CD4-positive, alpha-beta T cell treated with Interferon gamma for 1 hour (primary cell): ENCODE measurements at places on chromosomes 2 and 18.

DNA sequence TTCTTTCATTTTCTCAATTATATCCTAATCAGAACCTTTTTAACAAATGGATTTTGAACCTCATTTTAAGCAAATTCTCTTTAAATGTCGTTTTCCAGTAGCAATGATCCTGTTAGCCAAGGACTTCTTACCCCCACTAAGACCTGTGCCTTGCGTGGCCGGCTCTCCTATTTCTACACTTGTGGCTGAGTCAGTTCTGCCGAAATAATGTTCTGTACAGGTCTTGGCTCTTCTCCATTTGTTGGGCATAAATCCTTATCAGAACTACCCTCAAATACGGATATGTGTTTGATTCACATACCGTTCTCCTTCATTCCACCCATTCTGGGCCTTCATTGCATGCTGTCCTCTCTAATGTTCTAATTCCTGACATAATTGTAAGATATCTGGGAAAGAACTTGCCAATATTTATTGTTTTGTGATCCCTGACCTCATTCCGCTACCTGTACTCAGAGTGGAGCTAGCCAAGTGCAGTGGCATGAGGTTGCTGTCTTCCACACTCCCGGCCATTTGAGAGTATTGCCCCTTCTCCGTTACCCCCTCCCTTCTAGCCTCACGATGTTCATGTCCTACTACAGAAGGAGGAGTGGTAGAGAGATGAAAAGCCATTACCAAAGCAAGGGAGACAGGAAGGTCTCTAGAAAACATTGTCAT lies 78.7 kb downstream of the MYOM1 start:
- DNase-seq, result no peak

DNA sequence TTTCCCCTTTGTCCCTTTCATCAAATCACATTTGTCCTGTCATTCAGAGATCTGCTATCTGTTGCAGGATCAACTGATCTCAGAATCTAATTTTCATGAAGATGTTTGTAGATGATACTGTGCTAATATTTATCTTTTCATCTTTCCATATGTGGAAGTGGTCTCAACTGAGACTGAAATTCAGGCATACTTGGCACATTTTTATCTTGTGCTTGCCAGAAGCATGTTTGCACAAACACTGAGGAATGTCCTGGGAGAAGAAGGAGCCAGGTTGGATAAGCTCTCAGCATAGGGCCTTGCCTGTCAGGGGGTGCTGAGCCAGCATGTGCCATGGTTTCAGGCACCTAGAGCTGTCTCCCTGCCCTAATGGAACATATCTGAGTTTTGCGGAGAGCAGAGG lies 24.5 kb upstream of the MMADHC start:
- no peak for DNase-seq

DNA sequence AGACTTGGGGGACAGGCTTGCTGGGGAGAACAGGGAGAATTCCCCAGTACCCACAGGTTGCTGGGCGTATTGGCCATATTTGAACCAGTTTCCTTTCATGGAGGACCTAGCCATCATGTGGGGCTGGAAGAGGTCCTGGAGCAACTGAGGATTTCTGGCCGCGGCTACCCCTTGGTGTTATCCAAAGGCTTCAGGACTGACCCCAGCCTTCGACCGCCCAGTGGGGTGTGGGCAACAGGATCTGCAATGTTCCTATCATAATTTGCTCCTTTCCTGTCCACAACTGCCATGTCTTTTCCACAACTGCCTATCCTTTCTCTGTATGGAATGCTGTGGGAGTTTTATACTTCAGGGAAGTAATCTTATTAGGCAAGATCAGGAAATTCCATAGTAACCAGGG lies 1053.6 kb upstream of the SLC39A10 start:
- no peak for DNase-seq

DNA sequence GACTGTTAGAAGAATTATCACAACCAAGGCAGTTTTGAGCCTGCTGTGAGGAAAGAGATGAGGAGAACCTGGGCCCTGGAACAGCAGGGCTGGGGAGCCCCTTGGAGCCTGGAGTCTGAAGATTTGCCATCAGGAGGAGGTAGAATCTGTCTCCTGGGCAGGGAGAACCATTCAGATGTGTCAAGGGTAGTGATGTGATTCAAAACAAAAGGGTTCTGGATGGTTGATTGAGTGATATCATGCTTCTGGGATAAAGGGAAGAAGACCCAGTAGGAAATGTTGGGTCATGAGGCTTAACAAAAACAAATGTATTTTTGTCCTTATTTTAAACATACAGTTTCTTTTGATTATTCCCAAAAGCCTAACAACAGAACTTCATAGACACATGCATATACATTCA lies 28.6 kb downstream of the RNF144A start:
- no peak for DNase-seq

DNA sequence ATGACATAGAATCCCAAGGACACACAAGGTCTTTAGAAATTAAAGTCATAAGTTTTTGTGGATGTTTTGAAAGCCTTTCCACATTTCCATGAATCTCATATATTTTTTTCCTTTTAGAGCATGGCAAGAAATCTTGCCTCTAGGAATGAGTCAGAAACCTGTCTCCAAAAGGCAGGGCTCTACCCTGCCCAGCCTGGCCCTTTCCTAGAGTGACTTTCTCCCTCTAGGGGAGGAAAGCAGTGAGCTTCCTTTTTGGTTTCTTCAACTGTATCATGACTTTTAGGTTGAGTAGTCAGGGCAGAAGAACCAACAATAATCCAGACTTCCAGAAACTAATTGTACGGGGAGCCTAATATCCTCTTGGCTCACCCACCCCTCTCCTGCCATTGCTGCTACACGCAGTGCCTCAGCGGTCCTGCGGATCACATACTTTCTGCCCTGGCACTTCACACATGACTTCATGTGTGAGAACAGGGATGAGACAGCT lies 300.3 kb downstream of the AGPS start:
- no peak for DNase-seq

- DNase-seq, result no peak
Measured at GRCh38 chr18:12056034-12056883, 37.4 kb upstream of the ANKRD62 start.

DNA sequence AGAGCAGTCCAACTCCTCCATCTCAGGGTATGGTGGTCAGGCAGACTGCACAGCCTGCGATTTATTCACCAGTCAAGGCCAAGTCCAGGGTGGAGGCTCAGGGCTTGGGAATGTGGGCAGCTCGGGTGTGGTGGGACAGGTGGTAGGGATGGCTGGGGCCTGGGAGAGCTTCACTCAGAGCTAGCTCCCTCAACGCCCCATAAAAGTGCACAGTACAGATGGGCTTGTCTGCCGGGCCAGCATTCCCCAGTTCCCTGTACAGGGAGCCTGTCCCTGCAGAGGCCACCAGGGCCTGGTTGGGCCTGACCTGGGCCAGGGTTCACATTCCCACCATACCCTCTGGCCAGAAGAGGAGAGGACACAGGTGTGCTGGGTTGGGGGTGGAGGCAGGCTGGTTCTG lies 49.2 kb upstream of the OTOS start:
- no peak for DNase-seq

- DNase-seq, result no peak
Measured at GRCh38 chr2:199983534-199983933, 28.2 kb downstream of the MAIP1 start.

DNA sequence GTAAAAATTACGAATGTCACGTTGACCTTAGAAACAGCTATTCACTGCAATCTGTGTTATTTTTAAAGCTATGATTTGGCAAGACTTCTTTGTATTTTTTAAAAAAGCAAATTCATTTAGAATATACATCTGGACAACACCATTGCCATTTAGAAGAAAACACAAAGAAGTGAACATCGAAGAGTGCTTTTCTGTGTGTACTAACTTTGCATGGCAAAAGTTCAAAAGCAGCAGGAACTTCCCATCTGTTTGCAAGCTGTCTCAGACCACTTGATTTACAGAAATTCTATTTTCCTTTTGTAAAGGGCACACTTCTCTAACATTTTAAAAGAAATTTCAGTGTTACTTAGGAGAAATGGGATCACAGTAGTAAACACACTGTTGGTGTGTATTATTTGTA lies 145.9 kb downstream of the CALCRL start:
- no peak for DNase-seq

DNA sequence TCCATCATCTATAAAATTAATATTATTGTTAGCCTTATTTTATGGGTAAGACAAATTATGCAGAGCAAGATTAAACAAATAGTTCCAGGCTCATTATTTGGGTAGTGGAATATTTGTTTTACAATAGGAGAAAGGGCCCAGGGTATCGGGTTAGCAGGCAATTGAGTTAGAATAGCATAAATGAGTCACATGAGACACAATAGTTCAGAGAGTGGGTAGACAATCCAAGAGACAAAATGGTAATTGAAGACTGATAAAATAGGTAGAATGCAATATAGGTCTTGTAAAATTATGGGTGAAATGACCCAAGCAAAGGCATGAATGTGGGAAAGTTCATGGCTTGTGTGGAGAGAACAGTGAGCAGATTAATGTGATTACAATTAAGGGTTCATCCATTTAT lies 790.9 kb upstream of the GCFC2 start:
- DNase-seq, result no peak

DNA sequence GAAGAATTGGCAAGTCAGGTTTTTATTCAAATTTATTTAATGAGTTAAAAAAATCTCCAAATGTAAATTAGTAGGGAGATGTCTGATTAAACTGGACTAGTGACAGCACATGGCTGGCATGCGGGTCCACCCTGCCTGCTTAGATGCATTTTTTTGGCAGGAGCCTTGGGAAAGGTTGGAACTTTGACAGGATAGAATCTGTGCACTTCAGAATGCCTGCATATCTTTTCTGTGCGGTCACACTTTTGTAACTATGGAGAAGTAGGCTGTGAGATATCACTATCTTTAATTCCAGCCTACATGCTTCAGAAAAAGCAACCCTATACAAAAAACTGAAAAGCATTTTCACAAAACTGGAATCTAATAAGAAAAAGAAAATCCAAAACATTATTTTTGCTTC lies 317.8 kb downstream of the MBD2 start:
- DNase-seq, result no peak

GRCh38 chr18:70280007-70280925 lies 8.6 kb upstream of the SOCS6 start:
- DNase-seq, result no peak

GRCh38 chr2:173075056-173075780 lies 428 bp upstream of the MAP3K20 start:
- no peak for DNase-seq

DNA sequence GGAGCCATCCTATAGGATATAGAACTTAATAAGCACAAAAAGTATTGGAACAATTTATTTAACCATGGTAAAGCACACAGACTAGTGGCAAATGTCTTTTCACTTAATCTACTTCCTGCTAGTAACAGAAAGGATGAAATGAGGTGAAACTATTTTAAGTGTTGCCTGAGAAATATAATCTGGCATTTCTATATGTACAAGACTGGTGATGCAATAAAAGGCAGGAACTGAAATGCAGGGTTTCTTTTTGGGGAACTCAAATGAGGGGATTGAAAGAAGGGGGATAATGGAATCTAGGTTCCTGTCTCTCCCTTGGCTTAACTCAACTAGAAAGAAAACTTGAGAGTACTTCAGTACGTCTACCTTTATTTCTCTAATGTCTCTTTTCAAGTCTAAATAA lies 122.3 kb downstream of the MEMO1 start:
- no peak for DNase-seq

DNA sequence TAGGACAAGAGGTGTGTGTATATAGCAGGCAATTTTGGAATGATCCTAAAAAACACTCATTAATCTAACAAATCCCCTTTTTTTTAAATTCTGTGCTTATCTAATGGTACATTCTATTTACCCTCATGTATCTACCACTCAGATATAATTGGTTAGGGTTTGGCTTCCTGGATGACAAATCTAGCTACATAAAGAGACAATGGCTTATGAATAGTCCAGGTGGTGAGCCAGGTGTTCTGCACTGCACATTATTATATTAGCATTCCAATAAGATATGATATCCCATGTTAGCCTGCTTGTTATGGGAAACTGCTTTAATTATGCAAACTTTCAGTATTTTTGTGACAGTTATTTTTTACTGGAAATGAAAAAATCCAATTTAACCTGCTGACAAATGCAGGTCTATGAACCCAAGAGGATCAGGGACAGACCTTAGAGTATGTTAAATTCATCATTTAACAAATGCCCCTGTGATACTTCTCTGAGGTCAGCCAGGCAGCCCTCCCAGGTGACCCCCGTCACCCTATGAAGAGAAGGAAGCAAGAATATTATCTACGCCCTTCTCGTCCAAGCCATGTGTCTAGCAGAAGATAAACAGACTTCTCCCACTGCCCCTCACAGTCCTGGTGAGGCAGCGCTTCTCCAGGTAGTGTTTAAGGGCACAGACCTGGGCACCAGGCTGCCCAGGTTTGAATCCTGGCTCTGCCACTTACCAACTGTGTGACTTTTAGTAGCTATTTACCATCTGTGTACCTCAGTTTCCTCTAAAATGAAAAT lies 83.0 kb downstream of the ADD2 start:
- no peak for DNase-seq

- DNase-seq, result no peak
Measured at GRCh38 chr2:168470320-168471162, 14.5 kb downstream of the CERS6 start.

GRCh38 chr2:181892799-181893435 lies 1.4 kb downstream of the ITPRID2 start:
- no peak for DNase-seq

DNA sequence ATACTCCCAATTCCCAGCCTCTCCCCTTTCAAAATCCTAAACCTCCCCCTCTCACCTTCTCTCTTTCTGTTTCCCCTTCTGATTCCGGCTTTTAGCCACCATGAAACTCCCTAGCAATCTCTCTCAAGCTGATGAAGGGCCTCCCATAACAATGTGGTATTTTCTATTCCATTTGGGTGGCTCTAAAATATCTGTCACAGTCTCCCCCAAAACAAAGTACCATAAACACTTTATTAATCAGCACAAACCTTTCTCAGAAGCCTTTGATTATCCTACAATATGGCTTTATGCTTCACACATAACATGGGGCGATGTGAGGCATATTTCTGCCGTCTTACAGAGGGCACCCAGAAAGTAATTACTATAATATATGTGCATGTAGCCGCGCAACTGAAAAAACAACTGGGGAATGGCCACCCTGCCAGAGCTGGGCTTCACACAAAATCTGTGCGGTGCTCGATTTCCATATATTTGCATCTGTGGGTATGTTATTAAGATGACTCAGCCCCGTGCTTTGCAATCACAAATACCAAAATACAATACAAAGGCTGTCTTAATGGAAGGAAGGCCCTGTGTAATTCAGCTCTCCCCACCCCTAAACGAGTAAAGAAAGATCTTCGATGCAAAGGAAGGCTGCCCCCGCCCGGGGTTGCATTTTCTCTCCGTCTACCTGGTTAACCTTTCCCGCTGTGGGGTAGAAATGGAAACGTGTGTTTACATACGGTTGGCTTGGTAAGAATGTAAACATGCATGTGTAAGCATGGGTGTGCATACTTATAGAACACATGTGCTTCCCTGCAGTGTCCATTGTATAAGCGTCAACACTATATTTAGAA lies 81.4 kb downstream of the CELF4 start:
- no peak for DNase-seq
